ENCODE measurements at places on chromosomes 11 and 22.
A peak's percentile ranks its signal among the peaks of the same experiment; 100 is the strongest.

DNA sequence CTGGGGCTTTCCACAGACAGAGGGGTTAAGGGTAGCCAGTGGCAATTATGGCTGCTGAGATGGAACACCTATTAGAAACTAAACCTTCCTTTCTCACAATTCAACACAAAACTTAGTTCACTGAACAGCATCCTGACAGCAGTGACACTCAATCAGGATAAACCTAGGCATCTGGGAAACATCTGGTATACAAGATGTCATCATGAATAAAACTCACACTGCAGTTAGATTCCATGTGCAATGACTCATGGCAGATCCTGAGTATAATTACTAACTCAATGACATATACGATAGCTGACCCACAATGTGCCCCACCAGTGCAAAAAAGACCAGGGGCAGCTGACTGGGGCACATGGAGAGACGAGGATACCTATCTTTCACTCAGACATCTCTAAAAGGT lies 17.7 kb downstream of the RBFOX2 start:
- DNase-seq: no peak

DNA sequence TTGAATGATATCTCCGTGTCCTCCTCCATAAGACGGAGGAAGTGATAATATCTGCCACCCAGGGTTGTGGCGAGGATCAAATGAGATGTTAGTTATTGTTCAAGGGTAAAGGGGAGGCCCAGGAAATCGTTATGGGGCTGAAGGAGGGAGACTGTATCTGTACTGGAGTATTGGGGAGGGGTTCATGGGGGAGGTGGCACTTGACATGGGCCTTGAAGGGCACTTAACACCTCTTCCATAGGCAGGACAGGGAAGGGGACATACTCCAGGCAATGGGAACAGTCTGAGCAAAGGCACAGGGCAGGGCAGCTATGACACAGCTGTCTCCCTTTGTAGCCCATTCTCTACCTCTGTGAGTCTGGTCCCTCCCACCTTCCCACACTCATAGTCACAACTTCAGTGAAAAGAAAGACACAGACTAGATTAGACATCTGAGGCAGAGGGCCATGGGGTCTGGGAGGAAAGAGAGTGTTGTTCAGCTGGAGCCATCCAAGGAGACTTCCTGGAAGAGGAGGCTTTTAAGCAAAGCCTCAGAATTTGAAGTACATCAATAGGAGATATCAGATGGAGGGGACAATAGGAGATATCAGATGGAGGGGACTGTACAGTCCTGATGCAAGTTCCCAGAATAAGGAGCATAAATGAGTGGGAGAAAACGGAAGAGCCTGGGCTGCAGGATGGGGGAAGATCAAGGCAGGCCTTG lies 15.8 kb upstream of the DGKZ start:
- DNase-seq: no peak

DNA sequence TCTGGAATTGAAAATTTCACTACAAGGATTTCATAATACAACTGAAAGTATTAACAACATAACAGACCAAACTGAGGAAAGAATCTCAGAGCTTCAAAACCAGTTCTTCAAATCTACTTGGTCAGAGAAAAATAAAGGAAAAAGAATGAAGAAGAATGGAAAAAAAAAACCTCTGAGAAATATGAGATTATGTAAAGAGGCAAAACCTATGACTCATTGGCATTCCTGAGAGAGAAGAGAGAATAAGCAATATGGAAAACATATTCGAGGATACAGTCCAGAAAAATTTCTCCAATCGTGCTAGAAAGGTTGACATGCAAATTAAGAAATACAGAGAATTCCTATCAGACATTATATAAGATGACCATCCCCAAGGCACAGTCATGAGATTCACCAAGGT lies 23.4 kb upstream of the GPR83 start:
- DNase-seq: no peak

DNA sequence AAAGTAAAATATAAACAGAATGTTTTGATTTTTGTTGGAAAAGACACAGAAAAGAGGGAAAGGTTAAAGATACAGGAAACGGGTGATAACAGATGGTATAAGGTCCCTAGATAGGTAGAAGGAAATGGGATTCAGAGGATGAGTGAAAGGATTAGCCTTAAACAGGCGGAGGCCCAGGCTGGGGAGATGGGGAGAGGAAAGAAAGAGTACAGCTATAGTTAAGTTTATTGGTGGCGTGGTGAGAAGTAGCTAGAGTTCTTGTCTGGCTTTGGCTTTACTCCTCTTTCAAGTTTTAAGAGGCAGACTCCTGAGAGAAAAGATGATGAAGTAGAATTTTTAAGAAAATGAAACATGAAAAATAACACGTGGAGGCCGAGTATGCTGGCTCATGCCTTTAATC lies 13.7 kb downstream of the ZBTB44 start:
- no peak for DNase-seq

DNA sequence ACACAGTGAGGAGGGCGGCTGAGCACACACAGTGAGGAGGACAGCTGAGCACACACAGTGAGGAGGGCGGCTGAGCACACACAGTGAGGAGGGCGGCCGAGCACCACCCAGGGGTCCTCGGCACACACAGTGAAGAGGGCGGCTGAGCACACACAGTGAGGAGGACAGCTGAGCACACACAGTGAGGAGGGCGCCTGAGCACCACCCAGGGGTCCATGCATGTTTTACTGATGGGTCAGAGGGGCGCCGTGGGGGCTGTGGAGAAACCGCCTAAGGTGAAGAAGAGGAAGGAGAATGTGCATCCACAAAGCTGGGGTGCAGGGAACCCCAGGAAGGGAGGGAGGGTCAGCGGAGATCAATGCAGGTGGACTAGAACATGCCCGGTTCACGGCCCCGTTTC lies 461.8 kb downstream of the BRD1 start:
- DNase-seq: no peak

DNA sequence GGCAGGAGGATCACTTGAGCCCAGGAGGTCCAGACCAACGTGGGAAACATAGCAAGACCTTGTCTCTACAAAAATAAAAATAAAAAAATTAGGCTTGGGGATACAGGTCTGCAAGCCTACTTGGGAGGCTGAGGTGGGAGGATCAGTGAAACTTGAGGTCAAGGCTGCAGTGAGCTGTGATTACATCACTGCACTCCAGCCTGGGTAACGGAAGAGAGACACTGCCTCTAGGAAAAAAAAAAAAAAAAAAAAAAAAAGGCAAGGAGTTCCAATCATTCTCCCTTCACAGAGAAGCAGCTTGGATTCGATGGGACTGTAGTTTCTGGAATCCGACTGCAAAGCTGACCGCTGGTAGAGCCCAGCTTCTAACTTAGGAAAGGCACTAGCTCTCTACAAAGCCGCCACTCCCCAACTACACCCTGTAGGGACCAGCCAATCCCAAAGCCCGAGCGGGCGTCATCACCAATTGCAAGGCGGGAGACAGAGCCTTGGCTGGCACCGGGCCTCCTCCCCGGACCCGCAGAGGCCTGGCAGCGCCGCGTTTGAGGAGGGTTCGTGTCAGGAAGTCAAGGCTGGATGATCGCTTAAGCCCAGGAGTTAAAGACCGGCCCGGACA lies 716 bp upstream of the DDB2 start:
- DNase-seq: peak; percentile 92

GRCh38 chr22:44935724-44936123 lies 74.1 kb downstream of the PHF21B start:
- no peak for DNase-seq

GRCh38 chr11:114062272-114062671 lies 2.8 kb downstream of the ZBTB16 start:
- DNase-seq: no peak

GRCh38 chr11:72816404-72816990 lies 2.3 kb downstream of the ATG16L2 start:
- DNase-seq: no peak

- peak; percentile 98 for DNase-seq
Measured at GRCh38 chr11:117327567-117328374, at the start of gene CEP164. TSS of gene CEP164 (plus strand) at chr11:117327854. CDS start at chr11:117338587, 10,733 bp downstream.

DNA sequence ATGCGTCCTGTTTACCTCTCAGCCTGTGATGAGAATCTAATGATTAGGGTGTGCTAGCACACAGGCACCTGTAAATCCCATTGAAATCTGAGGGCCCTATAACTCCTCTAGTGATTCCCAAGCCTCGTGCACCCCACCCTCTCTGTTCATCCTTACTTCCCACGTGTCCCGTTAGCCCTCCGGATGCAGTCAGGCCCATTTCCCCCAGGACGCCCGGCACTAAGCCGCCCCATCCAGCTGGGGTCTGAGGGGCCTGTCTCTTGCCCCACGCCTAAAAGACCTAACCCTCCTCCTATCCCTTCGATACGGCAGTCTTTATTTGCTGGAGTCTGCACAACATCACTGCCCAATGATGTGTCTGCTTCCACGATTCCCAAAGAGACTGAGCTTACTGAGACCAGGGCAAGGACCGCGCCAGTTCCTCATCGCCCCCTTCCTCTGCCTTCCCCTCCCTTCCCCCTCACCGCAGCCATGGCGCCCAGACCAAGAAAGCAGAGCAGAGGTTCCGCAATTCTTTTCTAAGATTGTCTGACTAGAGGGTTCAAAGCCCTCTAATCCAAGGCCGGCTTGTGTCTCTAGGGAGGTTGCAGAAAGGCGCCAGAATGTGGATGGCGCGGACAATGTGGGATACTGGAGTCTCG lies 1.1 kb upstream of the FADS2 start:
- DNase-seq: no peak

DNA sequence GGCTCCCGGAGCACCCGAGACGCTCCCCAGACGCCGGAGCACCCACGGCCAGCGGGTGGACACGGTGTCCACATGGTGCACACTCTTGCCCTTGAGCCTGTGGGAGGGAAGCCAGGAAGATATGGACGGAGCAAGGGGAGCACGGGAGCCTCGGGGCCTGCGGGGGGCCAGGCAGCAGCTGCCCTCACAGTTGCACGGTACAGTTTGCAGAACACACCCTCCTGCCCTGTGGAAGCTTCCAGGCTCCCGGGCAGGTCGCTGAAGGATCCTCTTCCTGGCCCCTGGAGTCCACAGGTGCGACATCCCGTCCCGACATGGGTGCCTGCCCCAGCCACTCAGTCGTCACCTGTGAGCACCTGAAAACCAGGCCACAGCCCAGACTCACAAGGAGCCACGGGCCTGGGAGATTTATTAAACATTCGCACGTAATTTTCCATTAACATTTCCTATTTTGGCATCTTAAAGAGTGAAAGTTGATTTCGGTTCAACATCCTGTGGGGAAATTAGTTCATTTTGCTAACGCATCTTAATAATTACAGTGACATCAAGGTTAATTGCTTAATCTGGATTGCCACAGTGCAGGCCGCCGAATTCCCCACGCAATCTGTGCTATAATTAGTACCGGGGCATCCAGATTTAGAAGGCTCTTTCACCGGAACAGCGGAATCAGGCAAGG lies 253.3 kb downstream of the BRD1 start:
- no peak for DNase-seq

DNA sequence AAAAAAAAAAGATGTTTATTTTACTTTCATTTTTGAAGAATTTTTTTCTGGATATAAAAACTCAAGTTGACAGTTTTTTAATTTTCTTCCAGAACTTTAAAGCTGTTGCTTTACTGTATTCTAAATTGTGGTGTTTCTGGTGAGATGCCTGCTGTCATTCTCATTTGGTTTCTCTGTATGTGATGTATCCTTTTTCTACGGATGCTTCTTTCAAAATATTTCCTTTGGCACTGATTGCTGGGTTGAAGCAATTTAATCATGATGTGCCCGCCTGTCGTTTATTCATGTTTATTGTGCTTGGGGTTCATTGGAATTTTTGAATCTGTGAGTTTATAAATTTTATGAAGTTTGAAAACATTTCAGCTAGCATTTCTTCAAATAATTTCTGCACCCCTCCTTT lies 29.4 kb upstream of the CTSD start:
- no peak for DNase-seq

DNA sequence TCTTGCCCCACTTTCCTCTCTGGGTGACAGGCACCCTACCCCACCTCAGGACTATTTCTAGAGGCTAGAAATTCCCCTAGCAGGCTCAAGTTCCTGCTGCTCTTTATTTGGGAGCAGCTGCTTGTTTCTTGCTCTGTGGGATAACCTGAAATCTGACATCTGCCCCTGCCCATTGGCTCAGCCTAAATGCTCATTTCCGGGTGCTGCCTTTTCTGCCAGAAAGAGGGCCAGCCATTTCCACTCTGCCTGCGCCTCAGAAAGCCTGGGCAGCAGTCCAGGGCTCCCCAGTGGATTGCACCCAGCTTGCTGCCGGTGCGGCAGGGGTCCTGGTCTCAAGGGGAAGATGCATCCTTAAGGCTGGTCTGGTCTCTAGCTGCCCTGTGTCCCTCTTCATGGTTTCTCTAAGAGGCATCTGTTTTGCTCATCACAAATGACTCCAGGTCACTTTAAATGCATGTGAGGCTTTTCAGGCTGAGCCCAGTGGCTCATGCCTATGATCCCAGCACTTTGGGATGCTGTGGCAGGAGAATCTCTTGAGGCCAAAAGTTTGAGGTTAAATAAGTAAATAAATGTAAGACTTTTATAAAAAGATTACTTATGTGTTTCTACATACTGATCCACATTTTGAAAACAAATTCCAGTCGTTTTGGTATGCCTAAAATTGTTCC lies 10.3 kb upstream of the PNPLA5 start:
- DNase-seq: no peak

GRCh38 chr22:20987375-20987774 lies 5.3 kb downstream of the LZTR1 start:
- no peak for DNase-seq

DNA sequence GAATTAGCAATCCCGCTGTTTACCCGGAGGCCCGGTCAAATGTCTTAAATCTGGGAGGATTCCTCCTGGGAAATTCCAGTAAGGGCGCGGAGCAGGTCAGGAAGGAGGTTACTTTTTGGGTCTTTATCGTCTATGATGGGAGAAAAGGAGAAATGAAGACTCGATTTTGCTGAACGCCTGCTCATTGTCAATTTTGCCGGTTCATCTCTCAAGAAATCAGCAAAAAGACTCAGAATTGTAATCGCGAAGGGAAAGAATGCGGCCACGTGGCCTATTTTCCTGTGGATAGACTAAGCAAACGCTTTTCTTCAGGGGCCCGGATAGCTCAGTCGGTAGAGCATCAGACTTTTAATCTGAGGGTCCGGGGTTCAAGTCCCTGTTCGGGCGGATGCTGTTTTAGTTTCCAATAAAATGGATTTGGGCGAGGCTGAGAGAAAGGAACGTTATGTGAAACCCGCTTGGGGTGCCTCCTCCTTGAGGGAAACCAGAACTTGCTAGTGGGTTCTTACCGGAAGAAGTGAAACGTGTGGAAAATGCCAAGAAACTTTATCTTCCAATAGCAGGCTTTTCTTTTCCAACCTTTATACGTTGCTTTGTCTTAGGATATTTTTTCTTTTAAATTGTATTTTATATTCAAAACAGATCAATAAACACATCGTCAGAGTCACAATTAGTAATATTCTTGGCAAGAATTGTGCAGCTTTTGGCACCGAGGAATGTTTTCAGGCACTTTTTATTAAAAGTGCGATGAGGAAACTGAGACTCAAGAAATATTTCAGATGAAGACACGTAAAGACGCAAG lies 45.0 kb downstream of the OR4D9 start:
- peak; percentile 88 for DNase-seq

GRCh38 chr11:88695689-88696414 lies 358.3 kb upstream of the CTSC start:
- DNase-seq: no peak

Measured in NAMALWA (cell line).